ENCODE measurements at places on chromosomes 12 and 14.

DNA sequence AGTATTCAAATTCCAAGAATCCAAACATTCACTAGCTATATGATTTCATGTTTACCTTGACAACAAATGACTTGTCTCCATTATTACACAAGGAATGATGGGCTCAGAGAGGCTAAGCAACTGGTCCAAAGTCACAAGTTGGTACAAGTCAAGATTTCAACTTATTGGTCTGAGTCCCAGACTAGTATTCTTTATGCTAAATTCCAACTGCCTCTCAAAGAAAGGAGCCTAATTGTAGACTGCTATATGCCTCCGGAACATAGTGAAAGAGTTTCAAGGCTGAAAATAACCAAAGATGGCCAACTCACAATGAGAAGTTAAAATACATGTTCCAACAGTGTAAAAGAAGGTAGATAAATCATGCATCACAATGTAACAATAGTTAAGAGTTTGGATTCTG is 7.5 kb downstream of the BTG1 start:
- no peak for DNase-seq

GRCh38 chr14:28012629-28013415 is 753.8 kb upstream of the FOXG1 start:
- DNase-seq = no peak

DNA sequence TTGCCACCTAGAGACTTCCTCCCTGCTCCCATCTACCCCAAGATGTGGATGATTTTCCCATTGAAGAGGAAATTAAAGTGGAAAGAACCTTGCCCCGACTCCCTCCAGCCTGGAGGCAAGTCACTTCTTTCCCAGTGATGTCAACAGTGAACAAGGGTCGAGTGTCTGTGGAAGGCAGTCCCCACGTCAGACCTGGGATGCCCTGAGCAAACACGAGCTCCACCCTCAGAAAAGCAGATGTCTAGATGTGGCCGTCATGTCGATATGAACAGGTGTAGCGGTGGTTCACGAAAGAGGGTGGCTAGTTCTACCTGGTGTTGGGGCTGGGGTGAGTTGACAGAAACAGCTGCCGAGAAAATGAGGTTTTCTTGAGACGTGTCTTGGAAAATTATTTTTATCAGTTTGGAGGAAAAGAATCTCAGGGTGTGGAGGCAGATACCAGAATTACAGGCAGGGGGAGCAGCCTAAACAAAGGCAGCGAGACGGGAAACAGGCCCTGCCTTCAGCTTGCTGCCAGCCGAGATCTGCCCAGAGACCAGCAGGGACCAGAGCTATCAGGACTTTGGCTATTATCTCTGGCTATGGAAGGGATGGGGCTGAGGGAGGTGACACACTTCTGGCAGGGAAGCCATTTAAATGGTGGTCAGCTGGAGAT is 25.9 kb downstream of the SYNDIG1L start:
- no peak for DNase-seq

GRCh38 chr12:106960443-106960842 is 4.7 kb downstream of the TMEM263 start:
- DNase-seq = no peak

DNA sequence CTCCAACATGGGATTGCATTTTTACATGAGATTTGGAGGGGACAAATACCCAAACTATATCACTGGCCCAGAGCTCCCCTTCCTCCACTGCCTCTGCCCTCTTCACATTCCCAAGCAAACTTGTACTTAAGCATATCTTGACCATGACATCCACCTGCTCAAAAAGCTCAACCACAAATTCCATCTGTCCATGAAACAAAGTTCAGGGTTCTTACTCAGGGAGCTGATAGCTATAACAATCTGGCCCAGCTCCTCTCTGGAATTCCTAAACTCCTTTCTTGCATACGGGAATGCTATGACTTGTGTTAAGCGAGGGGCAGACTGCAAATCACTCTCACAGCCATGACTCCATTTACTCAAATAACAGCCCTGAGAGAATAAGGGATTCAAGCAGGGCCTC is 152.1 kb downstream of the GALC start:
- DNase-seq = no peak

DNA sequence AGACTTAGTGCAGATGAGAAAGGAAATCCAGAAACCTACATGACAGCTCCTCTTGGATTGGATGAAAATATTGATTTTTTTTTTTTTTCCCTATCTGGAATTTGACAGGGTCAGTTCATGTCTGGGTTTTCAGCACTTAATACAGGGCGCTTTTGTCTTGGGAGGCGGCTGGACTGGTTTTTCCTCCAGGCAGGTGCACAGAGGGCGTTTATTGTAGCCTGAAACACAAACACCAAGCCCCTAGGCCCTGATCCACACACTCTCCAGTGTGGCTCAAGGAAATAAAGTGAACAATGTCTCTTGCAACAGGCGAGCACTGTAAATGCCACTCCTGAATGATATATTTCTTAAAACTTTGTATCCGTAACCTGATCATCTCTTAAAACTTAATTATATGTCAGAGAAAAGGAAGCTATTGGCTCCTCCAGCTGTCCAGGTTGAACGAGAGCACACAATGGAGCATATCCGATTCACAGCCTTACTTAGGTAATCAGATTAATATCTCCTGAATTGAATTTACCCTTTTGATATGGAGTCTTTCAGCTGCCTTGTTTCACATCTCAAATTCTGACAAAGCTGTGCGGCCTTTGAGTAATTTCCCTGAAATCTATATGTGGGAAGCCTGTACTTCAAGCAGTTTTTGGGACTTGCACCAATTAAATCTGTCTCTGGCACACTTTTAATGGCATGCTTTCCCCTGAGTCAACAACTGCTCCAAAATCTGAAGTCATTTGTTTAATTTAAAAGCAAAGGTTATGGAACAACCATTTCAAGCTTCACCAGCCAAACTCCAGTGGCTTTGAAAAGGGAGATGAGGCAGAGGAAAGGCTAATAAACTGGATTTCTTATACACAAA is 485.7 kb downstream of the ZFP36L1 start:
- DNase-seq = no peak

DNA sequence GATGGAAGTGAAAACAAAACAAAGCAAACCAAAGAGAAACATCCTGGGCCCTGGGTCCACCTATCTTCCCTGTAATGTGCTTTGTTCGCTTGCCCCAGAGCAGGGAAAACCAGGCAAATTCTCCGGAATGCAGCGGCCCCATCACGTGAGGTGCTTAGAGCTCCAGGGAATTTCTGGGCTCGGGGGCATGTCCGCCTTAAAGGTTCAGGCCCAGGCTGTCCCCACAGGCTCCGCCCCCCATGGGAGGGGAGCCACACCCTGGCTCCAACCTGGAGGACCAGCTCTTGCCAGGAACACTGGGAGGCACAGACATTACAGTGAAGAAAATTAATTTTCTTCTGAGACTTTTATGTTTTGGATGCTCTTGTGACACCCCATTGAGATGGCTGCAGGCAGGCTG is 69.9 kb downstream of the RBM19 start:
- DNase-seq = no peak

DNA sequence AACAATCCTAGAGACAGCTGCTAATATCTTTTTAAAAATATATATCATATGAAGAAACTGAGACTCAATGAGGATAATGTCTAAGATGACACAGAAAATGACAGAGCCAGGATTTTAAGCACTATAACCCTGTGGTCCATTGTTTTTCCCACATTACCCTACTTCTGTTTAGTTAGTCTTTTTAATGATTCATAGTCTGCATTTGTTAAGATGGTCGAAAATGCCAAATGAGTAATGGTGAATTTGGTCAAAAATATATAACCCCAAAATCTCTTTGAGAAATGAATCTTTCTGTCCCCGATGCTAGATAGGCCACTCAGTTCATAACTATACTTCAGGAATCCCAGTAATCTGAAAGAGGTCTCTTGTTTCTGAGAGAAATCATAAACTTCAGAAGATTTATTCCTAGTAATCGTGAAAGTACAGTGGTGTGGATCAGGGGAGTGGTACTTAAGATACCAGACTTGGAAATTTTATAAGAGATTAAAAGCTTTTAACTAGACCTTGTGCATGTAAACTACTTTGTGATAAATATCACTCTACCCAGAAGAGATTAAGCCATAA is 10.8 kb downstream of the RTRAF start:
- no peak for DNase-seq

DNA sequence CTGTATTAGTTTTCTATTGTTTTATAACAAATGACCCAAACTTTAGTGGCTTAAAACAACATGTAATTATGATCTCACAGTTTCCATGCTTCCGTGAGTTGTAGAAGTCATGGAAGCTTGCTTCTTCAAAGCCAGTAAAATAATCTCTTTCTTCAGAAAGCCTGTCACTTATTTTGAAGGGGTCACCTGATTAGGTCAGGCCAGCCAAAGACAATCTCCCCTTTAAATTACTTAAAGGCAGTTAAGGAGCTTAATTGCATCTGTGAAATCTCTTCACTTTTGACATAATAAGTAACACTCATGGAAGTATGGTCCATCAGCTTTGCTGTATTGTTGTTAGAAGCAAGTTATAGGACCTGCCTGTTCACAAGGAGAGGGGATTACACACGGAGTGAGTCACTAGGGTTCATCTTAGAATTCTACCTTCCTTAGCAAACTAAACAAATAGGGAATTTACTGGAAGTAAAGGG is 89.8 kb downstream of the FAR2 start:
- DNase-seq = no peak

GRCh38 chr14:63777024-63777423 is 49.2 kb upstream of the SGPP1 start:
- DNase-seq = no peak

DNA sequence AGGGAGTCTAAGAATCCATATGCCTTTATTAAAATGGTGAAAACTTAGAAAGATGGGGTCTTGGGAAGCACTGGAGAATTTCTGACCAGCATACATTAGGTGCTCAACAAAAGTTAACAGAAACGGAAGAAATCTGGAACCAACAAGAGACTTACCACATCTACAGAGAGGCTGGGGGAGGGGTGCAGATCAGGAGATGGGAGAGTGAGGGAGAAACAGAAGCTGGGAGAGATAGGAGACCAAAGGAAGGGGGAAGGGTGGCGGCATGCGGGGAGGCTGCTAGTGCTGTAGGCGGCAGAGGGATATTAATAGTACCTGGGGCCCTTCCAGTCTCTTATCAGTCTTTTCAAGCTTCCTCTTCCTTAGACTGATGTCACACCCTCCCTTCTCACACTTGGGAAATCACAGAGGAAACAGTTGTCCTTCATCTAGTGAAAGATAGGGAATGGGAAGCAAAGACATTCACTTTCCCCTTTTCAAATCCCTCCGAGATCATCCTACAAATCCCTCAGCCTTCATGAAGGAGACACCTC is 18.1 kb downstream of the ZBTB39 start:
- DNase-seq = no peak

GRCh38 chr14:72451054-72451972 is 442.6 kb downstream of the DPF3 start:
- peak; percentile 68 for DNase-seq

- no peak for DNase-seq
These were observed 3.5 kb upstream of the KLC1 start for GRCh38 chr14:103625356-103626095.

DNA sequence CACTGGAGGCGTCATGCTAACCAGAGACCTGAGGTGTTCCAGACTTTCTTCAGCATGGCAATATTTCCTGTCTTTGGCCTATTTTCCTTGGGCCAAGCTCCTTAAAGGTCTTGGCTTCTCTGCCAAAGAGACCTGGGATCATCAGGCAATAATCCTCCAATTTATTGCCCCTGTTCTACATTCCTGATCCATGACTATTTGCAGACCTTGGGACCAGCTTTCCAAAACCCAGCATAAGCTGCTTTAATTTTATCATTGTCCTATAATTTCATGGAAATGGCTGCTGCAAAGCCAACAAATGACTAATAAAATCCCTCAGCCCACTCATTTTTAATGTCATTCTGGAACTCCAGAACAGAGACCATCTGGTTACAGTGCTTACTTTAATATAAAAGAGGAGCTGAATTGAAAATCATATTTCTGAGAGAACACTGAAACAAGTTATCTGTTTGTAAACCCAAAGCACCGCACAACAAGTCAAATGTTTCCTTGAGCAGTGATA is 166.9 kb upstream of the BTG1 start:
- no peak for DNase-seq

- no peak for DNase-seq
These were observed 69.0 kb downstream of the AKAP6 start for GRCh38 chr14:32397861-32398640.

GRCh38 chr12:110948041-110948440 is 27.7 kb upstream of the MYL2 start:
- DNase-seq = no peak

DNA sequence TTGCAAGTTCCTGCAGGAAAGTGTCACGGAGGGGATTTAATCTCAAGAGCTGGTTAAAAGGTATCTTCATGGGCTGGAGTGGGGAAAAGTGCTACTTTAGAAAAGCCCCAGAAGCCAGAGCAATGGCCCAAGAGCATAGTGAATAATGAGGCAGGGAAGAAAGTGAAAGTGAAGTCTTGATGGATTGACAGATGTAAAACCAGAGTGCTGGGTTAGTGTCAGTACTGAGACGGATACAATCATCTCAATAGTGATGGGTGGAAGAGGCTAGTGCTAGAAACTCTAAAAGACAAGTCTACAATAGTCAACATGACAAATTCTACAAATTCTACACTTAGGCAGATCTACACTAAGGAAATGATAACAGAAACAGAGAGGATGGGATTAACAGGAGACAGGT is 68.1 kb downstream of the CIT start:
- no peak for DNase-seq

DNA sequence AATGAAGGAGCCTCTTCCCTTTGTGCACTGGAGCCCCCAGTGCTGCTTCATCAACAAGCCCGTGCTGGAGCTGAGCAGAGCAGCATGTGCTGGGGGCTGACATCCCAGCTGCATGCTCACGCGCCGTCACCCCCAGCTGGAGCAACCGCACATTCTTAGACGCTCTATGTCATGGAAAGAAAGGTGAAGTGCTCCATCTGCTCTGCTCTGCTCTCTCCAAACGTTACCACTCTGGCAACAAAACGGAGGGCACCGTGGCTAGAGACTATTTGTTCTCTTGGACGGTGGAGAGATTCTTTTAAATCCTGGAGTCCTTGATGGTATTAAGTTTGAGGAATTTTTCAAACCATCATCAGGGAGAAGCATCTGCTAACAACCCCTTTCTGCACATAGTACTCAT is 208.4 kb downstream of the C12orf75 start:
- no peak for DNase-seq

DNA sequence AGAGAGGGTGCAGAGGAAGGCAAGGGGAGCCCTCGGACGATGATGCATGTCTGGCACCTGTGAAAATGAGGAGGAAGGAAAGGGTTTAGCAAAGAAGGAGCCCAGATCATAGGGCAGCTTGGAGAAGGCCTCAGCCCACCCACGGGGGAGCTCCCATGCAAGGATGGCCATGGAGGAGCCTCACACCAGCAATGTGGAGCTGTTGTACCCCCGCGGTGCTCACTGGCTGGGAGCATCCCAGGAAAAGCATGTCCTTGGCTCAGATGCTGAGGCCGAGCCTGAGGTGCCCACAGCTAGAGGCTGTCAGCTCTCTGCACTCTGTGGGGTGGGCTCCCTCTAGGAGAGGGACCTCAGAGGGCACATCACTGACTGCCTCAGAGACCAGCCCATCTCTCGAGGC is 622.6 kb downstream of the AACS start:
- no peak for DNase-seq

- no peak for DNase-seq
These were observed 41.5 kb downstream of the PITPNM2 start for GRCh38 chr12:123109319-123109772.
